ENCODE measurements at places on chromosomes 3 and 15.

DNA sequence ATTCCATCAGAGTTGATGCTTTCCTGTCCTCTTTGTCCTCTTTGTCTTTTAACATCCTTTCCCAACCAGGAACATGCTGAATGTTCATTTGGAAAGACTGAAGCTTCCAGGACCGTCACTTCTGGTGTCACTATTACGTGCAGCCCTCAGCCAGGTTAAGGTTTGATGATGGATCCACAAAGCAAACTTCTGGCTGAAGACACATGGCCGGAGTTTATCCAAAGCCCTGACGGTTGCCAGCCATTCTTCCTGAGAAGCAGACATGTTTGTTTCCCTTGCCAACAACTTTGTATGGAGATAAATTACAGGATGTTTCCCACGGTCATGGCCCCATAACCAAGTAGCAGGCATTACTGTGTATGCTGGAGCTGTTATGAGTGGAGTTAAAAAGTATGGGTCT lies 236.9 kb downstream of the THSD4 start:
- DNase-seq, result no peak

GRCh38 chr3:35899245-35899644 lies 259.9 kb downstream of the ARPP21 start:
- DNase-seq, result no peak

DNA sequence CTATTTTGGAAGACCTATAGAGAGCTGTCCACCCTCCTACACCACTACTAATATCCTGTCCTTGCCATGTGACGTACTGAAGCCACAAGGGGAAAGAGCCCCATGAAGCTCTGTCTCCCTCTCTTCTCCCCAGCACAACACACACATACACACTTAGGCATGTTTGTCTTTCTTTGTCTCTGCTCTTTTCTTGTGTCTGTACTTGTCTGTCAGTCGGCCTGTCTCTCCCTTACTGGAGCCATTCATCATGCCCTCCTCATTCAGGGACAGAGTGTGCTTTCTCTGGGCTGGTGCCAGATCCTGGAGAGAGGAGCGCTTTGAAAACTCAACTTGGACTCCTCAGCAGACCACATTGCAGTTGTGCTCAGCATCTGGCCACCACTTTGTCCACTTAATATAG lies 47.6 kb downstream of the PSMD6 start:
- DNase-seq, result peak; percentile 47

DNA sequence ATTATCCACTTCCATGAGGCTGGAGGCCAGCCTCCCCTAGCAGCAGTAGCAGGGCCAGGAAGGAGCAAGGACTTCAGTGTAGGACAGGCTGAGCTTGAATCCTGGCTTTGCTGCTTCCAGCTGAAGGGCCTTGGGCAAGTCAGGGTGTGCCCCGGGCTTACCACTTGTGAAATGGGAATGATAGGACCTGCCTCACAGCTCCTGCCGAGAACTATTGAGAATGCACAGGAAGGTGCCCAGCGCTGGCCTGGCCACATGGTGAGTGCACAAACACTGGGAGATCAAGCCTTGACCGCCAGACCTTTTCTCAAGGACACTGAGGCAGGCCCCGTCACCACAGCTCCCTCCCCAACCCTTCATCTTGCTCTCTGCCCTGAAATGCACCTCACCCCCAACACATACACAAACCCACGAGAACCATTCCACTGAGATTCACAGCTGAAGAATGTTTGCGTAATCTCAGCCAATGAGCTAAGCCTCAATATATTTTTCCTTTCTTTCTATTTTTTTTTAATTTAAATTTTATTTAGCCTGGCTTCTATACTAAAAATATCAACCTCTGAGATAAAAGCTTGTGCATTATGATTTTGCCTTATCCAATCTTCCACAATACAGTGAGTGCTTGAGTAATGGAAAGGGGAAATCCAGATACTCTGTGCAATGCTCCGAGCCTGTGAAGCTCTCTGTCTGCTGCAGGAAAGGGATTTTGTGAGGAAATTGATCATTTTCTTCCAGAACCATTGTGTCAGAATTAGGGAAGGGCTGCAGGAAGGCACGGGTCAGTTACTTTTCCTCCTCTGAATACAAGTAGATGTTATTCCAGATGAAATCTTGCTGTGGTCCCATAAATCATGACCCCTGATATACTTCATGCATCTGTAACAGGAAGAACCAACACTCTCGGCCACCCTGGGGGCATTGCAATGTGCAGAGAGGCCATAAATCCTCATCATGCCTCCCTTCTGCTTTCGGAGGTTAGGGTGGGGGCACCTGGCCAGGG lies 193.9 kb downstream of the TLE3 start:
- DNase-seq, result peak; percentile 31

- DNase-seq, result no peak
Measured at GRCh38 chr3:116836286-116836685, 126.7 kb downstream of the TUSC7 start.

- DNase-seq, result no peak
Measured at GRCh38 chr3:5264896-5265770, 77.6 kb downstream of the EDEM1 start.

- peak; percentile 50 for DNase-seq
Measured at GRCh38 chr15:32819448-32819847, 101.6 kb downstream of the GREM1 start.

GRCh38 chr3:6640907-6641306 lies 220.0 kb upstream of the GRM7 start:
- DNase-seq, result no peak

- DNase-seq, result no peak
Measured at GRCh38 chr3:65412588-65412987, 626.1 kb downstream of the MAGI1 start.

All from fibroblast of the aortic adventitia (primary cell).